Glutamatergic neuron (in vitro differentiated cells): ENCODE measurements at places on chromosomes 16 and 17. TPM values are rescaled to one million over a fixed set of nuclear protein-coding genes. Genes with fewer than 3 reads are reported as not detected.
A peak's percentile ranks its signal among the peaks of the same experiment; 100 is the strongest.

The KRTAP9-2 gene
- not detected for total RNA-seq

The KCNAB3 gene
- 12.3 TPM for total RNA-seq

The CARD14 gene
- total RNA-seq, result 1.1 TPM

The ADAP2 gene
- total RNA-seq, result 0.51 TPM

The KCNJ2 gene
- 1.3 TPM for total RNA-seq

The TMEM11 gene
- 26.0 TPM for total RNA-seq

The PRPSAP1 gene
- total RNA-seq, result 68.5 TPM

GRCh38 chr16:28604186-28604565 is 5.7 kb downstream of the SULT1A1 start:
- DNase-seq, result no peak

- DNase-seq, result no peak
Measured at GRCh38 chr17:39660397-39661385, 4.5 kb upstream of the TCAP start.

DNA sequence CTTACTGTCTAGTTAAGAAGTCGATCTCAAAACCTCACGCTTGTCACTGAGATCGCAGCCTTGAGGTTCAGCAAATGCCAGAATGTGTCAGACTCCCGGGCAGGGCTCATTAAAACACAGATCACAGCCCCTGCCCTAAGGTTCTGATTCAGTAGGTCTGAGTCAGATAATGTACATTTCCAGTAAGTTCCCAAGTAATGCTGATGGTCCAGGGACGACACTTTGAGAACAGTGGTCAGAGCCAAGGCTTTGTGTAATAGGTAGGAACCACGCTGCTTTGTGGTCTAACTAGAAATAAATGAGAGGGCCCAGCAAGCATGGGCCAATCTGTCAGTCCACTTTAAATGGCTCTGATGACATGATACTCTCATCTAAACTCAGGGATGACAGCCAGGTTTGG is 228.6 kb downstream of the ZFHX3 start:
- no peak for DNase-seq

- no peak for DNase-seq
Measured at GRCh38 chr17:55978578-55978977, 174.7 kb upstream of the ANKFN1 start.

GRCh38 chr16:56910654-56911539 is 21.0 kb upstream of the HERPUD1 start:
- DNase-seq, result no peak

- no peak for DNase-seq
Measured at GRCh38 chr16:84739349-84740124, 39.7 kb downstream of the USP10 start.

GRCh38 chr16:12268606-12269005 is 292.1 kb downstream of the SNX29 start:
- no peak for DNase-seq

DNA sequence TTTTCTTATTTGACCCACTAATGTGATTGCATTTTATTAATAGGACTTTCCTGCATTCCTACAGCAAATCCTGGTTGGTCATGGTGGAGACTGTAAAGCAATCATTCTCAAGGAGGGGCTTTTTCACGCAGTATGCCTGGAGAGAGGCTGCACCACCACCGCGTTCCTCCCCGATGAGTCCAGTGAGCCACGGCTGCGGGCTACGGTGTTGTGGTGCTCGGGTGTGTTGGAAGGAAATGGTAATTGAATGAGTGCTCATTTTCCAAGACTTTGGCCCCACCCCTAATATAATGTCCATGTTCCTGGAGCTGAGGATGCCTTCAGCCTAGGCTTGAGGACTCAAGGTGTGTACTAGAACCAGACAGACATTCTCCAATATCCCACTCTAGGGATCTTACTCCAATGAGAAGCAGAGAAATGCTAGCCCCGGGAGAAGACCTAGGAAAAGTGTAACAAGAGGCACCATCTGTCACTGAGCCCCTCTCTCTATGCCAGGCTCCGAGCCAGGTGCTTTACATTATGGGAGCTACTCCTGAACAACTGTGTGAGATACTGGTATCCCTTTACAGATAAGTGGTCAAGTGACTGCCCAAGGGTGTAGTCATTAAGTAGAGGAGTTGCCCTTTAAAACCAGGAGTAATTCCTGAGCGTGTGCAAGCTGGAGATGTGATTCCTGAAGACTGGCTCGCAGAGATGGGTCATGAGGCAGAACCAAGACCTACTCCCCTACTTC is 39.4 kb downstream of the HEATR6 start:
- DNase-seq, result no peak

DNA sequence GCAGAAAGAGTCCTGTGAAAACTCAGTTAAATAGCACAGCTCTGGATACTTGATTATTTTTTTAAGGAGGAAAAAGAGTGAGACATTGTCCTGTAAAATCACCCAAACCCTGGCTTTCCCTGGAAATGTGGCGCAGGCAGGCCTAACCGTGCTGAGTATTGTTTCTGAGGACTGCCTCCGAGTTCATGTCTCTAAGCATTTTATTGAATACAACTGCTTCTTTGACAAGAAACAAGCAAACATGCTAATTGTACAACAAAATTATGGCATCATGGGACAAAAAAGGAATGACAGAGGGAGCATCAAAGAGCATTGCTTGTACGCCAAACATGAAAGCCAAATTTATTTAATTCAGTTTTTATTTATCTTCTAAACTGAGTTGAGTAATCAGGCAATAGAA is 64.5 kb upstream of the HSBP1 start:
- no peak for DNase-seq

GRCh38 chr17:16492613-16493530 is 879 bp upstream of the LRRC75A start:
- no peak for DNase-seq

DNA sequence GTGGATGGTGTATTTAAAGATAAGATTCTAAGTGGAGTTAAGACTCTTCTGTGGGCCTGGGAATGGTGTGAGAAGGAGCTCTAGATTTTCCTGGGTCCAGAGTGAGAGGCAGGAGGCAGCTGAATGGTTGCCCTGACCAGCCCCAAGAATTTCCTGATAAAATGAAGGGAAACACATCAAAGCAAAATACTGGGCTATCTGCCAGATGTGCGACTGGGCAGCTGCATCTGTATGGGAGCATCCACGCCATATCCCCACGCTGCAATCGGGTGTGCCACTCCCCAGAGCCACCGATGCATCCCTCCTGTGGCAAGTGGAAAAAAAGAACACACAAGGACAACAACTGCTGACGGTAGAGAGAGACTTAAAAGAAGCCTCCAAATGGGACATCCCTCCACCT is 84.3 kb upstream of the COX10 start:
- DNase-seq, result no peak

- DNase-seq, result no peak
Measured at GRCh38 chr16:53672461-53672860, 31.2 kb downstream of the RPGRIP1L start.

DNA sequence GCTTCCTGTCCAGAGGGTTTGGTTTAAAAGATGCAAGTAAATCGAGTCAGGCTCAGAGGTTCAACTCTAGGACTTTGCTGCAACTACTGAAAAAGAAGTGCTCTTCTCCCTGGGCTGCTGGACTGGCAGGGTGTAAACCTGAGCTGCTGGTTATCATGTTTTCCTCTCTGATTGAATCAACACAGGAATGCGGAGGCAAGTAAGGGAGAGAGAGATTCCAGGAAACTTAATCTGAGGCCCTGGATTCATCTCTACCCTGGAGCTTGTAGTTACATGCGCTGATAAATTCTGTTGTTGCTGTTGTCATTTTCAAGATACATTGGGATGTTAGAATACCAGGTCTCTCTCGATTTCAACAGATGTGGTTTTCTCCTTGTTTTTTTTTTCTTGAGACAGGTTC is 8.2 kb upstream of the HS3ST3A1 start:
- no peak for DNase-seq

DNA sequence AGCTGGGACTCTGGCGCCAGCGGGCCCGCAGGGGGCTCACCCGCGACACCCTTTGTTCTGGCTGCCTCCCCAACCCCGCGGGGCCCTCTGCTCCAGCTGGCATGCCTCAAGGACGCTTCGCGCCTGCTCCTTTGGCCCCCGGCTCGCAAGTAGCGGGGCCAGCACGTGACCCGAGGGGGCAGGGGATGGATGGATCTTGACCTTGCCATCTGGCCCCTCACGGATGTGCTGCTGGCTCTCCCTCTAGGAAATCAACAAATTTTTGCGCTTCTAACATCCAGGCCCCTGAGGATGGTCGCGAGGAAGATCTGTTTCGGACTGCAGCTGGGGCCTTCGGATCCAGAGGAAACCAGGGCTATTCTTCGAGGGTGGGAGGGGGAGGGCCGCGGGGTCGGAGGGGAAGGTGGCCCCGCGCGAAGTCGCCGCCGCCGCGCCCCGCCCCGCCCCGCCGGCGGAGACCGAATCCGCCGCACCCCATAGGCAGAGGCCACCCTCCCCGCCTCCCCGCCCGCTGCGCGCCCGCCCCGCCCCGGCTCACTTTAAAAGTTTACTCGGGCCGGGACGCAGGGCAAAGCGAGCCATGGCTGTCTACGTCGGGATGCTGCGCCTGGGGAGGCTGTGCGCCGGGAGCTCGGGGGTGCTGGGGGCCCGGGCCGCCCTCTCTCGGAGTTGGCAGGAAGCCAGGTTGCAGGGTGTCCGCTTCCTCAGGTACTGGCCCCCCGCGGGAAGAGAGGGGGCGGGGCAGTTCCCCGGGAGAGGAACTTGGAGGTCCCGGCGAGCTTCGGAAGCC is at the start of gene ACSF2:
ACSF2 (plus strand) TSS at position 537 of the 790 bp plus-strand sequence; CDS start at position 581, 44 bp downstream.
- peak; percentile 76 for DNase-seq

- no peak for DNase-seq
Measured at GRCh38 chr17:75065562-75066151, 18.6 kb downstream of the KCTD2 start.

GRCh38 chr17:4499431-4500190 is 930 bp downstream of the SPNS2 start:
- peak; percentile 71 for DNase-seq

DNA sequence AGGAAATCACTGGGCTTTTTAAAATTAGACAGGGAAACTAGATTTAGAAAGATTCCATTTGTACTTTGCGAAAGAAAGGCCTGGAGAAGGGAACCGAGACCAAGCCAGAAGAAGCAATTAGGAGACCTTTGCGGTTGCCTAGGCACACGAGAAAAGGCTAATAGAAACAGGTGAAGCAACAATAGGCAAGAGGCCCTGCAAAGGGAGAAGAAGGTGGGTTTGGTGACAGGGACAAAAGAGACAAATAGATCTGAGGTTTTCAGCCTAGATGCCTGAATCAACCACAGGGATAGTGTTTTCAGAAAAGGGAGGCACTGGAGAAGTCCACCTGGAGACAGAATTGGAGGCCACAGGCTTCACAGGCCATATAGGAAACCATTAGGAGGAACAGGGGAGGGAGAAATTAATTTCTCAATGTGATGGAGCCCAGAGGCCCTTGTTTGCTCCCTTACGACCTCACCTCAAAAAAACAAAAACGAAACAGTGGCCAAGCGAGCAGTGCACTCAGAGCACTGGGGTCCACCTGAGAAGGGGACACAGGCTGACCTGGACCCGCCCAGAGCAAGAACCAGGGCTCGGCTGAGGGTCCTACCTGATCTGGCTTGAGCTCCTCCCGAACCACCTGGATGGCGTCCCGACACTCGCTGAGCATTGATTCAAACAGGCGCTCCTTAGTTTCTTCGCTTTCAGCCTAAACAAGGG is 22.3 kb downstream of the SRP68 start:
- DNase-seq, result no peak

DNA sequence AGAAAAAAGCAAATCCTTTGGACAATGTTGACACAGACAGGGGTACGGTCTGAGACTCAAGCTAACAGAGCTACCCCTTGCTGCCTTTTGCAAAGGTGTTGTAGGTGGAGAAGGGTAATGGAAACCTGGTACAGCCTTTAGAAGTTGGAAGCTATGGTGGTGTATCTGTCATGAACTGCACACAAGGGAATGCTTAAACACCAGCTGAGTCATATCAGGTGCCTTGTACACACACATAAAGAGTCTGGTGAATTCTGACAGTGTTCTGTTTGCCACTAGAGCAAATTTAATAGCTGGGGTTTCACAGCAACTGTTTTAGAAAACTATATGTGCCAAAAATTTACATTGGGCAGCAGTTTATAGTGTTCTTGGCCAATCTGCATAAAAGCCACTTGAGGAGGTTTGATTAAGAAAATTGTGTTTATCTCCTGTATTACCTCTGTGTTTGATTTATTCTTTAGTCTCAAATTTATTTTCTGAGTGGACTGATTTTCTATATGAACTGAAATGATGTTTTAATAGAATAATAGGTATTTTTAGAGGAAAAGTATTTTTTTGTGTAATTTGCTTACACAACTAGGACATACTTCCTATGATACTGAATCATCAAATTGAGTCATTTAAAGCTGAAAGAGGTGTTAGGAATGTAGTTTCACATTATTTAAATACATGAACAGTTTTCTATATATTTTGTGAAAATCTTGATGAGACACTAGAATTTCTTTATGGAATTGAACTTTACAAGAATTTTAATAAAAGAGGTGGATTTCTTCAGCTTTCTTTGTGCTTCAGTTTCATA is 136.9 kb downstream of the MAP2K6 start:
- no peak for DNase-seq

DNA sequence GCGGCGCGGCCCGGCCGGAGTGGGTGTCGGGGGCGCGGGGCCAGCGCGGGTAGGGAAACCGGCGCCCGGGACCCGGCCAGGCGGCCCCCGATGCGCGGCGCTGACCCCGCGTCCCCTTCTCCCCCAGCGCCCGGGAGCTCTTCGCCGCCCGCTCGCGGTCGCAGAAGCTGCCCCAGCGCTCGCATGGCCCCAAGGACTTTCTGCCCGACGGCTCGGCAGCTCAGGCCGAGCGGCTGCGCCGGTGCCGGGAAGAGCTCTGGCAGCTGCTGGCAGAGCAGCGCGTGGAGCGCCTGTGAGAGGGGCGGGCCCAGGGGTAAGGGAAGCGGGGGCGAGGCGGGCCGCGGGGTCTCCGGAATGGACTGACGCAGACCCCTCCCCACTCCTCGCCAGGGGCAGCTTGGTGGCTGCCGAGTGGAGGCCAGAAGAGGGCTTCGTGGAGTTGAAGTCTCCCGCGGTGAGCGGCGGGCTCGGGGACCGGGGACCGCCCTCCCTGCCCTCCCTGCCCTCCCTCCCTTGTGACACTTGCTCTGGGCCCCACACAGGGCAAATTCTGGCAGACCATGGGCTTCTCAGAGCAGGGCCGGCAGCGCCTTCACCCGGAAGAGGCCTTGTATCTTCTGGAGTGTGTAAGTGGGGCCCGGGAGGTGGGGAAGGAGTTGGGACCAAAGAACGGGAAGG is 430 bp downstream of the TSEN54 start:
- peak; percentile 59 for DNase-seq

DNA sequence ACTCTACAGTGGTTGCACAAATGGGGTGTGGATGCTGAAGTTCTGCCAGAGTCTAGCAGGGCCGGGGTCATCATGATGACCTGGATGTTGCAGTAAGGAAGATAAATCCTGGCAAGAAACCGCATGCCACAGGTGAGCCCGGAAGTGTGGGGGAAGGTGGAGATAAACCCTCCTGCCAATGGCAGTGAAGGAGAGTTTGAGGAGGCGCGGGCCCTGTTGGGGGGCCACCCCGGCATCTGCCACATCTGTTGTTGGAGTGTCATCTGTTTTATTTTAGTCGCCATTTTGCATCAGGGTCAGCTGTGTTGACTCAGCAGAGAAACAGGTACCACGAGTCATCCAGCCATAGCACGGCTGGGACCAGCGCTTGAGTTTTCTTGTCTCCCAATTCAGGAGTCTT is 173.8 kb upstream of the CHMP6 start:
- no peak for DNase-seq

- no peak for DNase-seq
Measured at GRCh38 chr17:30173649-30174048, 57.0 kb downstream of the NSRP1 start.
